Right renal pelvis (tissue), 4 donors: ENCODE measurements at places on chromosomes 13 and 19. TPM values are rescaled to one million over a fixed set of nuclear protein-coding genes. Genes with fewer than 3 reads are reported as not detected.

The N4BP2L2 gene
- 164 TPM for polyA plus RNA-seq

The CCDC169 gene
- polyA plus RNA-seq: 4.2 TPM

DNA sequence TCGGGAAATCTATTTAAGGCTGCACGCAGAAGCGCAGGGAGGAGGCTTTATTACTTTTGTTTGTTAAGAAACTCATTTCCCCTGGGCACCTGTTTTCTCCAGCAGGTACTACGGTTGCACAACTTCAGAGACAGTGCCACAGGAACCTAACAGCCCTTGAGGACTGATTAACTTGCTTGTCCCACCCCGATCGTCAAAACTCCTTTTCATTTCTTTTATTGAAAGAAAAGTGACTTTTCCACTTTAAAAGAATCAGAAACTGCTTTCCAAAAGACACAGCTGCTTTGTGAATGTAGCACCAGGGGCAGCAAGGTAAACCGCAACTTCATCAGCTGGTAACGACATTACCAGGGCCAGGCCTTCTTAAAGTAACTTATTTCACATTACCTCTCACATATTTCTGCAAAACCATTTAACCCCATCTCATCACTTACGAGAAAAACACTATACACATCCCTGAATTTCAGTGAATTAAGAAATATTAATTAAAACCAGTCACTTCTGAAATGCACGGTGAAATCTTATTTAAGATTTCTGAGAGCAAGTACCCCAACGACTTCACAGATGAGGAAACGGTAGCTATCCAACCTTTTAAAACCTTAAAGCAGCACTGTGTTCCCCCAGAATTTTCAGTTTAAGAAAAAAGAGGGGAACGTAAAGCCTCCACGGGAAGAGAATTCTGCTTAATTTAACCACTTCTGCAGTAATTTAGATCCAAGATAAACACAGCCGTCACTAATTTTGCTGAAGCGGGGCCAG is 1.4 kb downstream of the ANKRD10 start:
- no peak for DNase-seq

The TNPO2 gene
- 76.8 TPM for polyA plus RNA-seq

- no peak for DNase-seq
Measured at GRCh38 chr13:40230833-40231266, 435.6 kb downstream of the FOXO1 start.

- DNase-seq: no peak
Measured at GRCh38 chr19:40686882-40687524, 3.4 kb downstream of the NUMBL start.

GRCh38 chr19:7500811-7501450 is 12.1 kb upstream of the PEX11G start:
- no peak for DNase-seq

DNA sequence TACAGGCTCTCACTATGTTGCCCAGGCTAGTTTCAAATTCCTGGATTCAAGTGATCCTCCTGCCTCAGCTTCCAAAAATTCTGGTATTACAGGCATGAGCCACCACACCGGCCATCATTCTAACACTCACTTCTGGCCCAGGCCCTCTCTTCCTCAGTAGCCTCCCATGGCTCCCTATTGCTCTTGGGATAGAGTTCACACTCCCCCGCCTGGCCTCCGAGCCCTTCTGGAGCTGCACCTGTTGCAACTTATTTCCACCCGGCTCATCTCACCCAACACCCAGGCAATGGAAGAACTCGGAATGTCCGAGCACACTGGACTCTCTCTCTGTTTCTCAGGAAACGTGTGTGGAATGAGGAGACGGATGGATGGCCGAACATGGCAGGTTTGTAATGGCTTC is 9.0 kb upstream of the SBK3 start:
- DNase-seq: no peak

The CGB3 gene
- not detected for polyA plus RNA-seq

DNA sequence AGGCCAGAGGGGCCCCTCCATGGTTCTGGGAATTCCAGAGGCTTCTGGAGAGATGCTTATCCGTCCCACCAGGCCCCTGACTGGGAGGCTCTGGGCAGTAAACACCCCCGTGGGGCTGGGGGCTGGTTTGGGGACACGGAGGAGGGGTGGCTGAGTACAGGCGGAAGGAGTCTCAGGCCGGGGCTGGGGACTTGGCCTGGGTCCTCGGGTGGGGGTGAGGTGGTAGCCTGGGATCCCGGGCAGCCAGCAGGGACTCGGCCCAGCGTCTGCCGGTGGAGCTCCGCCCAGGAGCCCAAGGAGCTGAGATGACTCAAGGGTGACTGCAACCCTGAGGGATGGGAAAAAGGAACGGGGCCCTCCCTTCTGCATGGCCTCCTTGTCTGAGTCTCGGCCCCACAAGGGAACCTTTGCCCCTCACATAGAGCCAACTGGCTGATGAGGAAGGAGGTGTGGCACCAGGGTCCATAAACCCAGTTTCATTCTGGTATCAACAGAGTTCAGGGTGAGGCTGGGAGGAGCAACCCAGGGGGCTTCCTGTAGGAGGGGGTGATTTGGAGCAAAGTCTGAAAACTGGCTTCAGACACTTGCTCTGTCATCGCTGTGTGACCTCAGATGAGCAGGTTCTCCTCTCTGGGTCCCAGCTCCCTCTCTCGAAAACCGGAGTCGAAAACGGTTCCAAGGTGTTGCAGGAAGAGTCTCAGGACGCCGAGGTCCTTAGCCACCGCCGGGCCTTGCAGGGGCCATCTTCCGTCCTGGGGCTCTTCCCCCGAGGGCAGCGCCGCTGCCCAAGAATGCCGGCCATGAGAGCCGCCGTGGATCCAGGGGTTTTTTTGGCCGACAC is 809 bp downstream of the MISP start:
- DNase-seq: no peak

The APOC1 gene
- polyA plus RNA-seq: 10.6 TPM
